ENCODE measurements at places on chromosomes 2 and 18.

DNA sequence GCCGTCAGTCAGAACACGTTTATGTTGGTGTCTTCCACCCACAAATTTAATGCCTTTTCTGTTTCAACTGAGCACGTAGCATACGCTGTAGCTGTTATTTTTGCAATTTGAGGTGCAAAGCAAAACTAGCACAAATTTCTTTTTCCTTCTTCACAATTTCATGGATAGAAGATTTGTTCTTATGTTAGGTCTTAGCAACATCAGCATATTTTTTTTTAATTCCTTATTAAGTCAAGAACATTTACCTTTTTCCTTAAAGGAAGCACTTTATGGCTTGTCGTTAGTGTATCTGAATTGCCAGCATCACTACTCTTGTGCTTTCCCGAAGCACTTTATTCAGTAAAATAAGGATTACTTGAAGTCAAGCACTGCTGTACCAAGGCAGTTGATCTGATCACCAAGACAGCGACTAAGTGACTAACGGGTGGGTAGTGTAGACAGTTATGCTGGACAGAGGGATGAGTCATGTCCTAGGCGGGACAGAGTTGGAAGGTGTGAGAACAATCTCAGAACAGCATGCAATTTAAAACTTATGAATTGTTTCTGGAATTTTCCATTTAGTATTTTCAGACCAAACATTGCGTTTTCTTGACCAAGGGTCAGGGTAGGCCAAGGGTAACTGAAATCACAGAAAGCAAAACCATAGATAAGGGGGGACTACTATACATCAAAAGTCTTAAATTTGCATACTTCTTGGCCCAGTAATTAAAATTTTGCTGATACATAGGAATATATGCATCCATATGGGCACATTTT is 13.3 kb downstream of the BABAM2 start:
- DNase-seq = no peak

DNA sequence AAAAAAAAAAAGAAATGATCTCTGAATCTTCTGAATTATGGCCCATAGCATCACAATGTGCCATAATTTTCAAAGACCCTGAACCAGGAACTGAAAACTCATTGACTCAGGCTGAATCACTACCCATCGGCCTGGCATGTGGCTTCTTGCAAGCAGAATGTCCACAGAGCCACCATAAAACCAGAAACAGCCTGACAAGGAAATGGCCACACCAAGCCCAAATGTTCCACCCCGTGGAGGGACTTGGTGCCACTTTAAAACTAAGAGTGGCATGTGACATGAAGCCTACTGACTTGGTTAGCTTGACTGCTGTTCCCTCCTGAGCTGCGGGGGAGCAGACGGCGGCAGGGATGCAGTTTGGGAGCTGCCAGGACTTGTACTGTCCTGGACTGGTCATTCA is 71.2 kb upstream of the RBM44 start:
- no peak for DNase-seq

DNA sequence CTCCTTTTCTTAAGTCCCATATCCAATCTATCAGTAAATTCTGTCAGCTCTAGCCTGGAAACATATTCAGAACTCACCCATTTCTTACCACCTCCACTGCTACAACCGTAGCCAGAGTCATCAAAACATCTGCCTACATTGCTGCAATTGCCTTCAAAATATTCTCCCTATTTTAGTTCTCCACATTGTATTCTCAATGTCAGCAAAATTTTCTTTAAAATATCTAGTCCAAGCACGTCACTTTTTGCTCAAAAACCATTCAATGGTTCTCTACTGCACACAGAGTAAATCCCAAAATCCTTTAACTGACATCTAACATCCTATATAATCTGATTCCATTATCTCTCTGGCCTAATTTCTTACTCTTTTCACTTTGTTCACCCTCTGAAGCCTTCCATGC is 68.5 kb upstream of the ERBB4 start:
- no peak for DNase-seq

- DNase-seq = no peak
Observed at GRCh38 chr2:197867624-197868023, 63.2 kb downstream of the PLCL1 start.

DNA sequence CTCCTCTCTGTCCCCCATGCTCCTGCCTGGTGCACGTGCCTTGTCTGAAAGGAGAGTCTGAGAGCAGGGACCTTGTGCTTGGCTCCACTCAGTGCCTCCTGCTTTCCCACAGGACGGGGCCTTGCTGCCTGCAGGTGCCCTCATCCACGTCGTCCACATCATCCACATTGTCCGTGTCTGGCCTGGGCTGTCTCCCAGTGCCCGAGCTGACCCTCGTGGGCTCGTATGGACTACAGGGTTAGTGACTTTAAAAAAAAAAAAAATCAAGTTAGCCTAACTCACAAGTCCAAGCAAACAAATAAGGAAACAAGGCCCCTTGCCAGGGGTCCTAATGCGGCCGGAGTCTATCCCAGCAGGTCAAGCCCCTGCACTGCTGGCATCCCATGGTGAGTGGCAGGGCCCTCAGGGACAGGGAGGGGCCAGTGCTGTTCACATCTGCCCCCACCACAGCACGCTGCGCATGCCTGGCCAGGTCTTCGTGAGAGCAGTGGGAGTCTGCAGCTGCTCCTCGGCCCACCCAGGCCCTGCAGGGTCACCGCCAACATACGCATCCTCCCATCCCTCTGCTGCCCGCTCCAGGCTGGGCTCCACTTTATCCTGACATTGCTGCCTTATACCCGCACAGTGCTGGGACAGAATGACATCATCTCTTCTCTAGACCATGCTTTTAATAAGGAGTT is 232.6 kb downstream of the NDUFA10 start:
- no peak for DNase-seq

GRCh38 chr2:137348301-137348700 is 583.0 kb downstream of the THSD7B start:
- DNase-seq = no peak

Measured in NCI-H748 treated with DMSO at 0.1 percent for 48 hours (cell line).